ENCODE measurements at places on chromosomes 6 and 20.

DNA sequence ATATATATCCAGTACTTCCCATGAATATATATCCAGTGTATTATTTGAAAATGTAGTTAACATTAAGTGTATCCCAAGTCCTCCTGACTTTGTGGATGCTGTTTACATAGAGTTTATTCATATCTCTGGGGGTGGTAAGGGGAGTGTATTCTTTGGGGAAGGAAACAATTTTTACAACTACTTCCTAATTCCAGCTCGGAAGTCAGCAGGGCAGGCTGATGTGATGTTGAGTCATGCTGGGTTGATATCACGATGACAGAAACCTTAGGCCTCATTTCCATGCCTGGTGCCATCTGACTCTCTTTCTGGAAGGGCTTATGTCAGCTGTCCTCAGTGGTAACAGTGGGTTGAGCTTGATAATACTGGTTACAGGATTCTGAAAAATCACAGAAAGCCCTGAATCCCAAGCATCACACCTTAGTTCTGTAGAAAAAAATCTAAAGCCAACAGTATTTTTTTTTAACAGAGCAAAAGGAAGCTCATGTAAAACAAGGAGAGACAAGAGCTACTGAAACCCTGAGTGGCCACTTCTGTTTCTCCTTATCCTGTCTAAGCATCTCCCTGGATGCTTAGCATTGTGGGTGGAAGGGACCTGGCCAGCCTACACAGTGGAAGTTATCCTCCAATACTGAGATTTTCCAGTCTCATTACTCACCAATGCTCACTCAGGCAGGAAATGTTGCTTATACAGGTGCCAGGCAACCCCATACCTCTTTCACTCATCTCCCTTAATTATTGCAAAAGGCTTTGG, 75.2 kb upstream of the IYD start:
- no peak for DNase-seq

GRCh38 chr6:32968093-32968866, at the start of gene BRD2:
Gene BRD2 (plus strand): TSS chr6:32968594. CDS start chr6:32972899, 4,305 bp downstream.
- peak; percentile 99 for DNase-seq

- DNase-seq = no peak
Observed at GRCh38 chr6:166902211-166902755, 54.1 kb downstream of the RNASET2 start.

- no peak for DNase-seq
Observed at GRCh38 chr20:58567437-58567836, 52.2 kb upstream of the APCDD1L start.

DNA sequence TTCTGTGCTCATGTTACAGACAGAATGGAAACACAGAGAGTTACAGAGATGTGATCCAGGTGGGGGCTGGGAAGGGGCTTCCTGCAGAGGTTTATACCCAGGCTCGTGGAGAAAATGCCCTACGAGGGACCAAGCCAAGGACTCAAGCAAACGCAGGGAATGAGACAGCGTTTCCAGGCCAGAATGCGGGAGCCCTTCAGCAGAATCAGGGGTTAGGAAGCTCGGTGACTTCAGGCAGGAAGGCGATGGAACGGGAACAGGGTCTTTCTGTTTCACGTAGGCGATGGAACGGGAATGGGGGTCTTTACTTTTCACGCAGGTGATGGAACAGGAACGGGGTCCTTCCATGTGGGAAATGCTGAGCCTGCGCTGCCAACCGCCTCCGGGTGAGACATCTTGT, 82.6 kb downstream of the THBS2 start:
- no peak for DNase-seq

DNA sequence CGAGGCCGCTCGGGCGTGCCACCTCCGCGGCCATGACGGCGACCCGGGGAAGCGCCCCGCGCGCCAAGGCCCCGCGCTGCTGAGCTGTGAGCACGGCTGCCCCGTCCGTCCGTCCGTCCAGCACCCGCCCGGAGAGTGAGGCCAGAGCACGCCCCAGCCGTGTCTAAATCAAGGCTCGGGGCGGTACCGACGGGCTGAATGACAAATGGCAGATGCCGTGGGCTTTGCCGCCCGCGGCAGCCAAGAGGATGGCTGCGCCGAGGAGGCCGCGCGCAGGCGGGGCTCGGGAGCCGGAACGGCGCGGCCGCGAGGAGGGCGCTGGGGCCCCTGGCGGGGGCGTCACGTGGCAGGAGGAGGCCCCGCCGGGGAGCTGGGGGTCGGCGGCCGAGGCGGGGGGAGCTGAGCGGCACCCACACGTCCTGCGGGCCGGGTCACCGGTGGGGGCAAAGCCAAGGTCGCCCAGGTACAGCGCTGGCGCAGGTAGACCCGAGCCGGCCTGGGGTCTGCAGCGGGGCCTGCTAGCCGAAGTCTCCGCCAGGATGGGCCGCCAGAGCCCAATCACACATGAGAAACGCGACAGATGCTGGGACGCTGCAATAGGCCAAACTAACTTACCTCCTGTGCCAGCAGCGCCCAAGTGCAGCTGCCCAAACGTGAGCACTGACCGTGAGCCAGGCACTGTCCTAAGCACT, at the start of gene PLAGL1:
TSS of gene PLAGL1 (minus strand) at position 140 of the 692 bp plus-strand sequence. CDS start 60,123 bp downstream, outside the sequence.
- DNase-seq = peak; percentile 84

DNA sequence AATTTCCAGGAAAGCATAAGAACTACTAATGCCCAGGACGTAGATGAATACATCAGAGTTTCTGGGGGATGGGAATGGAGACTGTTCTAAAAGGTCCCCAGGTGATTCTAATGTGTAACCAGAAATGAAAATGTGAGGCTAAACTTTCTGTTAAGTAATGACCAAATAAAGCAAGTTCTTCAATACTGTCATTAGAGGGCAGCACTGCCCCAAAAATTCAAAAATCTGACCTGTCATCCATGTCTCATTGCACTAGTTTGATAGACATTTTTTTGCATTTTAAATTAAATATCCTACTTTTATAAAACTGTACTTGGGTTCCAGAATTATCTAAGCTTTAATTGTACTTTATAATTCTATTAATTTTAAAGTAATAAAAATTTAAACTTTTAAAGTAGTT, 94.9 kb downstream of the RFX6 start:
- no peak for DNase-seq

GRCh38 chr20:8305449-8305978, 173.4 kb downstream of the PLCB1 start:
- DNase-seq = peak; percentile 79

DNA sequence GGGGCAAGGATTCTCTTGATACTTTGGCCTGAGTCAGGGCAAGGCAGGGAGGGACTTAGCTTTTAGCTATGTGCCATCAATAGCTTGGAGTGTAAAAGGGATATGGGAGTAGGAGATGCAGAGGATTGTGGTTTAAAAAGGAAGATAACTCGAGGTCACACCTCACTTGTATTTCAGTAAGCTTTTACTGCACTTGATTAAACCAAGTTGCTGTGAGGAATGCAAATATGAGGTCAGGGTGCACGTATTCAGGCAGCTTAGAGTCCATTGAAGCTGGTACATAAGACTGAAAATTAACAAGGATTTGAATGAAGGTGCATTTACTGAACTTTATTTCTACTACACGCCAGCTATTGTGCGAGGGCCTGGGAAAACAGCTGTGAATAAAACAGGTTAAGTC, 32.1 kb downstream of the DSTN start:
- DNase-seq = no peak

DNA sequence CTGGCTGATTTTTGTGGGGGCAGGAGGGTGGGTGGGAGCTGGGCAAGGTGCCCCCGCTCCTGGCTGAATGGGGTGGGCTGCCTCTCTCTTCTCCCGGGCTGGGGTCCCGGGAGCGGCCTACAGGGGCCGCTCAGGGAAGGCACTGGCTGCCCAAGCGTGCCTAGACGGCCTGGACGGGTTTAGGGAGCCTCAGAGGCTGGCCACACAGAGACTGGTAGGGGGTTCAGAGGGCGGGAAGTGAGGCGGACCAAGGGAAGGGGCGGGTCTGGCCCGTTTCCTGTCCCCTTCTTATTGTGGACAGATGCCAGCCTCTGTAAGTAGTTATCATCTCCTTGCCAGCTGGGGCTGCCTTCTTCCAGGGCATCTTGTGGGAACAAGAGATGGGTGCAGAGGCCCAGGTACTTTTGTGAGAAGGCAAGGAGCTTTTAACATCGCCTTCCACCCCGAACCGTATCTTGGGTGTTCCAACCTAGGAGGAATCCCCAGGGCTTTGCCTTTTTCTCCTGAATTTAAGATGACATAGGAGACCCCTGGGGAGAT, 437 bp downstream of the CD40 start:
- no peak for DNase-seq

- DNase-seq = no peak
Observed at GRCh38 chr20:51542571-51543421, at the start of gene NFATC2. Gene NFATC2 (minus strand): TSS chr20:51542719. CDS start chr20:51542499, 220 bp downstream.

DNA sequence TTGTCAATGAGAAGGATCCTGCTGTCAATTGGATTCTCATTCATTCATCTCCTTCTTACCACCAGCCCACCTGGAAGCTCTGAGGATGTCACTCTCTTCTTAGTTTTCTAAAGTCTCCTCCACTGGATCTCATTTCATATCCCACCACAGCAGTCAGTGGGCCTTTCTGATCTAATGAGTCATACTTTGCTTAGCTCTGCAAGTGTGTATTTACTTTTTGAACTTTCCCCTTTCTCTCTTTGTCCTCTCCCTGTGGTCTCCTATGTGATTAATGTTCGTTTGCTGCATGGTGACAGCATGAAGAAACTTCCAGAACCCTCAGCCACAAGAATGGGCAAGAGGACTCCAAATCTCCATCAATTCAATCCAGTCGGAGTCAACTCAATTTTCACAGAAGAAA, 63.6 kb upstream of the SYNDIG1 start:
- no peak for DNase-seq

GRCh38 chr6:83767033-83767432, 58.1 kb upstream of the SNAP91 start:
- no peak for DNase-seq

DNA sequence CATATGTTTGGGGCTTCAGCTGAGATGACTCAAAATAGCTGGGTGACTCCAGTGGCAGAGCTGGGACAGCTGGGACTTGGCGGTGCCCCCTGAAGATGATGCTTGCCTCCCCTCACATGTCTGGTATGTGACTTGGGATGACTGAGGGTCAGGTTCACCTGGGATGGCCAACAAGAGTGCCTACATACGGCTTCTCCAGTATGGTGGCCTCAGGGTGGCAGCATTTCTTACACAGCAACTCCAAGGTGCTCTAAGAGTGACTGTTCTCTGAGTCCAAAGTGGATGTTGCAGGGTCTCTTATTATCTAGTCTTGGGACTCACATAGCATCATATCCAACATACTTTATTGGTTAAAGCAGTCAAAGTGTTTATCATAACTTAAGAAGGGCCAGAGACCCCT, 87.8 kb upstream of the CENPW start:
- DNase-seq = no peak

DNA sequence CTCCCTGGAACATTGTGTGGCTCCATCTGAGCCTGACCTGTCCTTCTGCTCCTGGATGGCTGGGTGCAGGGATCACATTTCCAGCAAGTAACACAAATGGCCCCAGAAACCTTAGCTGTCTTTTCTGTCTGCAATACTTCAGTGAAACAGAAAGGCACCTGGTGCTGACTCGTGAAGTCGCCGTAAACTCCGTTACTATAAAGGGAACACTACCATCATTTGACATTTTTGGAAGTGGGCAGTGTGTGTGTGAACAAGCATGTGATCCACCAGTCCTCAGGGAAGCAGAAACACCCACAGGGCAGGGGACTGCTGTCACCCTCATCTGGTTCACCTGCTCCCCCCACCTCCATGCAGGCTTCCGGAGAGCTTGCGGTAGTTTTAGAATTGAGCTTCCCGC, 23.9 kb downstream of the SERPINB6 start:
- DNase-seq = no peak

- DNase-seq = no peak
Observed at GRCh38 chr6:129353067-129353466, 356.9 kb downstream of the ARHGAP18 start.

GRCh38 chr20:50237349-50237748, 46.7 kb downstream of the CEBPB start:
- no peak for DNase-seq

- no peak for DNase-seq
Observed at GRCh38 chr20:46936415-46937156, 41.9 kb downstream of the EYA2 start.

DNA sequence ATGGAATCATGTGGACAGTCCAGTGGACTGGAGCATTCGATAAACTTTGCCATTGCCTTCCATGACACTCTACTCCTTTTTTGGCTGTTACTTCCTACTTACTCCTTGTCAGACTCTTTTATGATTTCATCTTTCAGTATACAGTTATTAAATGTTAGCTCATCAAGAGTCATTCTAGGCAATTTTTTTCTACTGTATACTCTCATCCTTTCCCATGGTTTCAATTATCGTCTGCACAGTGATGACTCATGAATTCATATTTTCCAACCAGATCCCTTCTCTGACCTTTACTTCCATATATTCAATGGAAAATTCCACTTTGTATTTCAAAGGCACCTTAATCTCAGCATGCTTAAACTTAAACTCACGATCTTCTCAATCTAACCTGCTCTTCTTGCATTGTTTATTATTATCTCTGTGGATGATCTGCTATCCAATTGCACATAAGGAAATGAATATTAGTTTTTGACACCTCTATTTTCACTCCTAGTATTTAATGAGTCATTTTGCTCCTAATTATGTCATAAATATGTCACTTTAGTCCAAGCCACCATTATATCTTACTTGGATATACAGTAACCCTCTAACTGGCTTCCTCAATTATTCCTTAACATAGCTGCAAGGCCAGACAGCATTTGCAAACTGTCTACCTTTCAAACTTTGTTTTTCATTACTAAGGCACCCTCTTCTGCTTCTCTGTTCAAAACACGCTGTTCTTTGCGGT, 427.5 kb downstream of the PHF3 start:
- no peak for DNase-seq

DNA sequence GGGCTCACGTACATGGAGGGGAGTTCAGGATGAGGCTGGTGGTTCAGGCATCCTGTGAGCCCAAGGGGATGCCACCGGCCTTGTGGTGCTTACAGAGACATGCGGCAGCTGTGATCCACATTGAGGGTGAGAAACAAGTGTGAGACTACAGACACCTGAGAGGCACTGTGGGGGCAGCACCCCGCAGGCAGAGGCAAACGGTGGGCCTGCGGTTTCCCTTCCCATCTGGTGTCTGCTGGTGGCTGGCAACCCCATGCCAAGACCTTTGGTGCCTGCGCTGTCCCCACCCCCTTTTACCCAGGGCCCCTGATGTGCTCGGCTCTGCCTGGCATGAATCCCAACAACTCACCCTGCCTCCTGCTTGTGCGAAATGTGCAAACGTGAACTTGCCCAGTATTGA, 42.0 kb downstream of the ERMARD start:
- DNase-seq = peak; percentile 24

DNA sequence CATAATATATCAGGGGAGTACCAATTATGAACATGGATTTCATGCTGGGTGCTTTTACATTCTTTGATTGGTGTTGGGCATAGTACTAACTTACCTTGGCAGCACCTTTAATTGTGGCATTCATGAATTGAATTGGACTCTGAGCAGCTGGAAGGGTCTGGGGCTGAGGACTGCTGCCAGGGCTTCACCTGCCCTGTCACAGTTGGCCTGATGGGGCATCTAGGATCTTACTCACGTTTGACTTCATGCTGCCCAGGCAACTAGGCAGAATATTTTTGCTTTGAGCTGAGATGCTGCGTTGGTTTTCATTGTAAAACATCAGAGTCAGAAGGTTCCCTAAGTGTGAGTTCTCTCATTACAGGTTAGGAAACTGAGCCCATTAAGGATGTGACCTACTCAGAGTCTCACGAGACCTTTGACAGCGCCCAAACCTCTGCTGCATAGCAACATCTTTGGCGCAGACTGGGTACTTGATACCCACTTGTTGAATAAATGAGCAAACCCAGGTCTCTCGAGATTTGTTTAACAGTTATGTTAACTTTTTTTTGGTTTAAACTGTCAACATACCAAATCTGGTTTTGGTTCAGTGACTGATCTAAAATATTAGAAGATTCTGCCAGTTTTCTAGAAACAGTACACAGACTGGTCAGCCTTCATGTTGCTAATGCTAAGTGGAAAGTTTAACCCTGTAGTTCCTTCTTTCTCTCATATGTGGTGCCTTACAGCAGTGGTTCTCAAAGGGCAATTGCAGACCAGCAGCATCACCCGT, 104.9 kb downstream of the TCP11 start:
- DNase-seq = peak; percentile 38

Measured in cardiac septum (tissue), 1 donor.